NCI-H774 (cell line): ENCODE measurements at places on chromosomes 3 and 15.

- DNase-seq: peak; percentile 51
Measured at GRCh38 chr3:64023187-64023860, at the start of gene PSMD6. PSMD6 (minus strand) TSS chr3:64023494; CDS start chr3:64023419, 75 bp downstream.

DNA sequence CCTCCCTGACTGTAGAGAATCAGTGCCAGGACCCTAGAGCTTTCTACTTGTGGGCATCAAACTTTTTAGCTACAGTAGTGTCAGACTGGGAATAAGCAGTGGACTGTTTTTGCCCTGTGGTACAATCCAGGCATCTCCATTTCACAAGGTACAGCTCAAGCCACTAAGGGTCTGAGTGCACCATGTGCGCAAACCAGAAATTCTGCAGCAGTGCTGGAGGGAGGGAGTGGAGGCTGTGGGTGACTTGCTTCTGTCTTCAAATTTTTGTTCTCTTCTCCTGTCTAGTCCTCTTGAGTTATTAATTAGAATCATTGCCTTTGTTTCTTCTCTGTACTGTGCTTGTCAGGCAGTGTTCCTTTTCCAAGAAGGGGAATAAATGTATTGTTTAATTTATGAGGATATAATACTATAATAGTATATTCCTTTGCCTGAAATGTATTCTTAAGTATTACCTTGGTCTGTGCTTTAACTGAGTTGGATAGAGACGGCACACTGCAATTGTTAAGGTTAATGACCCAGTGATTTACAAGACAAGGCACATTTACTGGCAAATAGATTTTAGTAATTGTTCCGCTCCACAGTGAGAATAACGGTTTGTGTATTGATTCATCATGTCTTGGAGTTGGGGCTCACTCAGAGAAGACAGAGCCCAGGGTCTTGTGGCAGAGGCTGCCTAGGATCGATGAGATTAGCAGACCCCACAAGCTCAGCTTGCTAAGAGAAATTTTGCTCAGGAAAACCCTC lies 390.6 kb upstream of the CFAP20DC start:
- no peak for DNase-seq

GRCh38 chr15:56906766-56907165 lies 11.7 kb upstream of the TCF12 start:
- no peak for DNase-seq

DNA sequence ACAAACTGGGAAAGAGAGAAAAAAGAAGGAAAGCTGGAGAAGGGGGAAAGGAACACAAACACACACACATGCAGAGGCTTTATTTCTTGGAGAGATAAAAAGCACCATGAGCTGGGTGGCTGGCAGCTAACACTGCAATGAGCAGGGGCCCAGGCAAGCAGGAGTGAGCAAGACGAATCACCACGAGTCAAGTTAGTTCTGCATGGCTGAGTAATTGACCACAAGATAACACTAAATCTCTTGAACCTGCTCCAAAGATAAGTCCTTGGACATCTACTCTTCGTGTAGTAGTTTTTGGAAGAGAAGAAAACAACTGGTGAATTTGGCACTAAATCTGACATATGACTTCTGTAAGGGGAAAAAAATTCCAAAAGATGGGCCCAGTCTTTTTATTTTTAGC lies 100.9 kb downstream of the MYO5A start:
- DNase-seq: no peak

DNA sequence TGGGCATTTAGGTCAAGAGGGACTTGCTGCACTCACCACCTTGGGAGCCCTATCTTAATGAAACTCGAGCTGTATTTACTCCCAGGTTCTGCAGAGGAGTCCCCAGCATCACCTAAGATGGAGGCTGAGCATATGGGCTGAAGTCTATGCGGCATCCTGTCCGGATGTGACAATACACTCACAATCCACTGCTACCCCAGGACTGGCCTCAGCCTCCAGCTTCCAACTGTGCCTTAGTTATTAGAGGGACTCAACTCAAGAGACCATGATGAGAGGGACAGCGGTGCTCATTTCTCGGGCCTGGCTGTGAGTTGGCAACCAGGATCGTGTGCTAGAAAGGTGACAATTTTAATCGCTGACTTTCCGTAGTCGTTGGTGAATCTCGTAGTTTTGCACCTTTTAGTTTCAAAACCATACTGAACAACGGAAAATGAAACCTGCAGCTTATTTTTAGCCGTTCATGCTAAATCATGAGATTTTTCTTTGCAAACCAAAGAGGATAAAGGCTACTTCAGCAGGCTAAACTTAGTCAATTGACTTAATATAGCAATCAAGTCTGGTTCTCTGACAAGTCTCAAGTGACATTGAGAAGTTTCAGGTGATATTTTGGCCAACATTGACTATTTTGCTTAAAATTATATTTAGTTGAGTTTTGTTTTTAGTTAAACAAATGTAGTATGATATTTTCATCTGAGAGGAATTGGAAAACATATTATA lies 11.1 kb downstream of the ZBTB38 start:
- no peak for DNase-seq

DNA sequence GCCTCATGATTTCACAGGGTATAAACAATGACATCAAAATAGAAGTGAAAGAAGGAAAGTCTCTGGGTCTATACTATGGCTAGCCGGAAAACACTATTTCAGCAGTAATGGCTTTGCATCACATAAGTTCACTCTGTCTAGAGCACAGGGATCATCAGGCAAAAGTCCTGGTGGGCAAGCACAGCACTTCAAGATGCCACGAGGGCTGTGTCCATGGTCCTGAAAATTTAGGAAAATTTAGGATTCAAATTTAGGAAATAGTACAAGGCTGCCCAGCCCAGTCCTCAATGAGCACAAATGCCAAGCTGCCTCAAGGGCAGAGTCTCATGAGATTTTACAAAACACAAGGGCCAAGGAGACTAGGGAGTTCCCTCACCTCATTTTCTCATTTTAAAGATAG lies 54.1 kb downstream of the RORA start:
- DNase-seq: no peak

GRCh38 chr3:46107682-46108081 lies 80.4 kb upstream of the XCR1 start:
- DNase-seq: no peak

DNA sequence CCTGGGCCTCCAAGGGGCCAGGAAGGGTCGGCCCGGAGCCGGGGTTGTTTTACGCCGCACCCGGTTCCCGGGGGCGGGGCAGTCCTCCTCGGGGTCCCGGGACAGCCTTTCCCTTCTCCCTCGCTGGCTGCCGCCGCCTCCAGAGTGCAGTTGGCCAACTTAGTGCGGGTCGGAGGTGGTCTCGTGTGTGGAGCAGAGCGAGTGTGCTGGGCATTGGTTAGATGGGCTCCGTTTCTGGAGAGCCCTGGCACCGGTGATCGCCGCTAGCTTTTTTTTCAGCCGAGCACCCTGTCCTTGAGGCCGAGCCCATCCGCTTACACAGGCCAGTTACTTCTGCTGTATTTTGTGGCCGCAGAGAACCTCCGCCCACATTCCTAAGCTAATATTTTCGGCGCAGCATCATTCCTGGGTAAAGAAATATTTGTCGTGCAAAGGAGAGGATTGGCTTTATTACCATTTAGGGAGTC lies 585 bp downstream of the KIF23 start:
- DNase-seq: no peak

DNA sequence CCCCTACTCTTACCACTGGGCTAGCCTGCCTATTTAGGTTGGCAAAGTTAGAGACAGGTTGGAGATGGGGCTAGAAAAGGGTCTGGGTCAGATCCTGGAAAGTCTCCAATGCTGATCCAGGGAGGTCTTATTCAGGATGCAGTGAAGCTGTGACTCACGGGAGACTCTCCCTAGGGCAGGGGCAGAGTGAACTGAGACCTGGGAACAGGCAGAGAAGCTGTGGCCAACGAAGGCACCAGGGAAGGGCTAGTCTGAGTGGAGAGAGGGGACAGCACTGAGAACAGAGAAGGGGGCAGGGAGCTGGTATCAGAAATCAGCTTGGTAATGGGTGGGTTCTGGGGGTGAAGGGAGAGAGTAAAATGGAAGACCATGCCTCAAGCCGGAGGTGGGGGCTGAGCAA lies 2.2 kb downstream of the LTF start:
- DNase-seq: no peak

- DNase-seq: peak; percentile 97
Measured at GRCh38 chr3:182491577-182491976, 301.7 kb upstream of the ATP11B start.

DNA sequence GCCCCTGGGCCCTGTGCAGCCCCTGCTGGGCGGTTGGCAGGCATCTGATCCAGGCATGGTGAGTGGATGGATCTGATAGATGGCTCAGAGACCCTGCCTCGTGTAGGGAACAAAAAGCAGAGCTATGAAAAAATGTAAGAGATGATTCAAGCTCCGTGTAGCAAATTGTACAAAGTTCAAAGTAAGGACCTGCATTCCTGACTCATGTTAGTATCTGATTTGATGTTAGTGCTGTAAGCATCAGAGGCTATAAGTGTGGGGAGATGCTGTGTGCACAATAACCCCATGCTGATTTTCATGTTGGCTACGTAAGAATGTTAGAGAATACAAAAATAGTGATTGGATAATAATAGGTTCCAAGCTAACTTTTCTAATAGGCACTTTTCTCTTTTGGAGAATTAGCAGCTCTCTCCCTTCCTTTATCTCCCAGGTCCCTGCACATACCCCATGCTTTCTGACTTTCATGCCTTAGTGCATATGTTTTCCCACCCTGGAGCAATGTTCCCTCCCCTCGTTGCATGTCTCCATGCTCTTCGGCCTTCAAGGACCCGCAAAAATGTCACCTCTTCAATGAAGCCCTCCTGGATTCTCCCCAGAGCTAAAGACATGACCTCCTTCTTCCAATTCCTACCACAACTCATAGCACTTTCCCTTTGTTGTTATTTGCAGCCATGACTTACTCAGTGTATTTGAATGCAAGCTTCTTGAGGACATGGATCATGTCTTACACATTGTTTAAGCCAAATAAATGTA lies 1.6 kb downstream of the CCR9 start:
- DNase-seq: no peak

- DNase-seq: no peak
Measured at GRCh38 chr3:107512108-107512507, 10.7 kb upstream of the BBX start.

DNA sequence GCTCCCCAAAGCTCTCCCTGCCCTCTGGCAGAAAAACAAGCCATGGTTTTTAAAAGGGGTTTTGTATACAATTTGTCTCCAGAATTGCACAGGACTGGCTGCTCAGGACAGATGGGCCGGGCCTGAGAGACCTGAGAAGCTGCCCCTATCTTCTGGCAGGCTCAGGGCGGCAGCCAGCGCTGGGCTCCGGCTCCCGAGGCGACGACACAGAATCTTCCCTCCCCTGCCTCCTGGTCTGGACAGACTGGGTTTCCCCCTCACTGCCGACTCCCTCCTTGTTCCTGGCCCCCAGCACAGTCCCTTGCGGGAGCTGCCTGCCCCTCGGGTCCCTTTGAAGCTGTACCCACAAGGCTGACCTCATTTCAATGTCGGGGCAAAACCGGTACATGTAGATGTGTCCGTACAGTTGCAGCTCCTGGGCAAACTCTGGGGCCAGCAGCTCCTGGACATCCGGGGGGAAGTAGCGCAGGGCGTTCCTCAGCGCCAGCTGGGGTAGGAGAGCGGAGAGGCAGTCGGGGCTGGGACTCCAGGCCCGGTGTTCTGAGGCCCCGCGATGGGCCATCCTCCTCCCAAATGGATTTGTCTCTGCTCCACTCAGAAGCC lies 7.2 kb downstream of the UROC1 start:
- no peak for DNase-seq

GRCh38 chr15:76517910-76518309 lies 181.3 kb downstream of the ISL2 start:
- no peak for DNase-seq

DNA sequence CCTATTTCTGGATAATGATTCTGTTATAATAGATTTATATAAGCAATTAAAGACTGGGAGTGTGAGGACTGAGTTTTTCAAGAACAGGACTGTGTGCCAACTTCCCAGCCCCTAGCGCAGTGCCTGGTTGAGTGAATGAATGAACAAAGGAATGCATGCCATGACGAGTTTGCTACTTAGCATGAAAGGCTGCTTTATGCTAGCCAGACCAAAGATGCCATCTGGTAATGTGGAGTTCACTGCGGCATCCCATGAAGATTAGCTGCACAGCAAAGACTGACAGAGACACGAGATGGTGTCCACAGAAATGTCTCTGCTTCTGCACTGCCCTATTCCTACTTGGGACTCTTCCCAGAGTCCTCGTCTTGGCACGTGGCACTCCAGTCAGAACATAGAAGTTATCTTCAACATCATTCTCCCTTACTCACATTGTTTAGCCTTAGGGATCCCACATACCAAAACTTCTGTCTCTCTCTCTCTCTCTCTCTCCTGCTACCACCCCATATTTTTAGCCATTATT lies 283.9 kb upstream of the CTNNB1 start:
- no peak for DNase-seq

GRCh38 chr3:105369500-105370371 lies 3.0 kb downstream of the ALCAM start:
- DNase-seq: no peak

GRCh38 chr3:64612082-64612860 lies 75.5 kb downstream of the ADAMTS9 start:
- no peak for DNase-seq

DNA sequence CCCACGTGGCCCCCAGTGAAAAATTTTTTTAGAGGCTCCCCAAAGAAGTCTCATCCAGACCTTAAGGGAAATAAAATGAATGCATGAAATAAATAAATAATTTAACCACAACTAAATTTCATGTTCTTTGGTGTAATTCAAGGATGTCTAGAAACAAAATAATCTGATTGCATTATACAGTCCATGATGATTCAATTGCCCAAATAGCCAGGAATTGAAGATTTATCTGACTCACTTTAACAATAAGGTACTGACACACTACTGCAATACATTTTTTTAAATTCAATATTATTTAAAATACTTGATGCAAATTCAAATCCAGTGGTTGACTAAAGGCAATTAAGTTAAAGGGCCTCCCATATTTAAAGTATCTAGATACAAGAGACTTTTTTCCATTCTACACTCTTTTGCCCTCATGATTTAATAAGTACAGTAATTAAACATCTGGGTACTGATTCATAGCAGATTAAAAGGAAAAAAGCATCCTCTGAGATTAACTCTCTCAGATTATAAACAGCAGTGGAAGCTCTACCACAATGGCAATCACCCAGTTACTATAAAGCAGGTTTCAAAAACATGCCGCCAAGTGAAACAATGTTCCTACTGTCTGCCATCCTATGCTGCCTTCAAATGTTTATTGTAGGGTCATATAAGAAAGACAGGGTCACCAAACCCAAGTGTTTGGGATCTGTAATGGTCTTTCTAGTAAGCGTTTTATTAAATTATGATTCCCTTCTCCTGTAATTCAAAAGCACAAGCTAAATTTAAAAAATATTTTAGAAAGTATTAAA lies 9.9 kb downstream of the UQCC5 start:
- DNase-seq: no peak

DNA sequence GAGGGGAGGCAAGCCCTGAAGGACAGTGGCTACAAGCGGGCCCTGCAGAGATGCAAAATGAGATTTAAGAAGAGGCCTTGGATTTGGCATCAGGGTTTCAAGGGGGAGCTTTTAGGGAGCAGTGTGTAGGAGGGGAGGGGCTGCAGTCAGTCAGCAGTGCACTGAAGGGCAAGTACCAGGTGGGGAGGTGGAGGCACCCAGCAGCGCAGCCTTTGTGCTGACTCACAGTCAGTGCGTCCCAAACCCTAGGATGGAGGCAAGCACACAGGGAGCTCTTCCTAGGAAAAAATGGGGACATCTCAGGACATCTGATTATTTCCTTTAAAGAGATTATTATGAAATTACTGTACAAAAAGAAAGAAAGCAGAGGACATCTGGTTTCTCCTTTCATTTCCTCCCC lies 80.0 kb downstream of the AAGAB start:
- DNase-seq: no peak

GRCh38 chr15:71191296-71191695 lies 76.0 kb downstream of the THSD4 start:
- no peak for DNase-seq

- no peak for DNase-seq
Measured at GRCh38 chr3:156051651-156052050, 68.7 kb upstream of the KCNAB1 start.
